ENCODE measurements at places on chromosomes 2 and 18.
A peak's percentile ranks its signal among the peaks of the same experiment; 100 is the strongest.

DNA sequence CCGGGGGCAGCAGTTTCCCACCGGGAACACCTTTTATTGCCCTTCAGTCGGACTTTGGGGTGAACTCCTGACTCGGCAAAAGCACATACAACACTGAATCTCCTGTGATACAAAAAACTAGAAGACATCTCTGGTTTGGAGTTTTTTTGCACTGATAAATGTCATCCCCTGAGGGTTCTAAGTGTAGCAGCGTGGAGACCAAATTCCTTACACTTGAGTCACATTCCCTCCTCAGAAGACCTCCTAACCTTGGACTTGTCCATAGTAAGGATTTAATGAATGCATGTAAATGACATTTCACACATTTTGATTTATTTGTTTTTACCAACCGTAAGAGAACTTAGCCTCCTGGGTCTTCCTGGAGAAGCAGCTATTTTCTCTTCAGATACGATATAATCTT lies 54.0 kb upstream of the GPR45 start:
- no peak for DNase-seq

DNA sequence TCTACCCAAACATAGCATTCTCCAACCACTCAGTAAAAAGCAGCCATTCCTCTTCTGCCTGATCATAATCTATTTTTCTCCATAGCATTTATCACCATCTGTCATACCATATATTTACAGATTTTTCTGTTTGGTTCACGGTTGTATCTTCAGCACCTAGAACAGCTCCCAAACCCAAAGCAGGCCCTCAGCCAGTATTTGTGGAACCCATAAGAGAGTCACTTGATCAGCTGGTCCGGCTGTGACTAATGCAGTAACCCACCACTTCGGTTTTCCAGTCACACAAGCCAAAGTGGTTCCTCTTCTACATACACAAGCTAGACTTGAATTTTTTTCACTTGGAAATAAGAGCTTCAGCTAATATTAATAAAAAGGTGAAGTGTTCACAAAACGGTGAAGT lies 511.6 kb upstream of the CELF4 start:
- DNase-seq = peak; percentile 46

GRCh38 chr18:12703664-12704063 lies 822 bp downstream of the PSMG2 start:
- DNase-seq = peak; percentile 75

- DNase-seq = peak; percentile 16
Measured at GRCh38 chr2:44550561-44550960, 188.8 kb downstream of the CAMKMT start.

DNA sequence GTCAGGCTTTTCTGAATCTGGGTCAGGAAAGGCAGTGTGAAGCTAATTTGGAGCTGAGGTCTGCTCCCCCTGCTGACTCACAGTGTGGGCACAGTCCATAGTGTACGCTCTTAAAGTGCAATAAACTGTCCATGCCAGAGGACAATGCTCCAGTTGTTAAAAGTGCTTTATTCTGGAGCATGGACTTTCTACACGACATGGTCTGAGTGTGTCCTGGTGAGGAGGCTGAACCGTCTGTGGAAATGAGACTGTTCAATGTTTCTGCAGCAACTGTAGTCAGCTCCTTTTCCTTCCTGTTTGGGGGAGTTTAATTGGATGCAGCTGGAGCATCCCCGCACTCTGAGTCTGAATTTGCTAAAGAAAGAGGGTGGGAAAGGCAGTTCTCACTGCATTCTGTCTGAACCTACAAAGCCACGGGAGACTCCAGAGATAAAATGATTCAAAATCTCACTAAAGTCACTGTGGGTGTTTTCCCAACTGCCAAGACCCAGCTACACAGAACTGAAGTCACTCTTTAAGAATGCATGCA lies 110.2 kb upstream of the TRIB2 start:
- no peak for DNase-seq

GRCh38 chr2:204495381-204495780 lies 49.9 kb upstream of the PARD3B start:
- DNase-seq = no peak

- DNase-seq = no peak
Measured at GRCh38 chr2:140639628-140640027, 1491.2 kb downstream of the LRP1B start.

GRCh38 chr2:47048801-47049480 lies 106.2 kb downstream of the STPG4 start:
- no peak for DNase-seq

DNA sequence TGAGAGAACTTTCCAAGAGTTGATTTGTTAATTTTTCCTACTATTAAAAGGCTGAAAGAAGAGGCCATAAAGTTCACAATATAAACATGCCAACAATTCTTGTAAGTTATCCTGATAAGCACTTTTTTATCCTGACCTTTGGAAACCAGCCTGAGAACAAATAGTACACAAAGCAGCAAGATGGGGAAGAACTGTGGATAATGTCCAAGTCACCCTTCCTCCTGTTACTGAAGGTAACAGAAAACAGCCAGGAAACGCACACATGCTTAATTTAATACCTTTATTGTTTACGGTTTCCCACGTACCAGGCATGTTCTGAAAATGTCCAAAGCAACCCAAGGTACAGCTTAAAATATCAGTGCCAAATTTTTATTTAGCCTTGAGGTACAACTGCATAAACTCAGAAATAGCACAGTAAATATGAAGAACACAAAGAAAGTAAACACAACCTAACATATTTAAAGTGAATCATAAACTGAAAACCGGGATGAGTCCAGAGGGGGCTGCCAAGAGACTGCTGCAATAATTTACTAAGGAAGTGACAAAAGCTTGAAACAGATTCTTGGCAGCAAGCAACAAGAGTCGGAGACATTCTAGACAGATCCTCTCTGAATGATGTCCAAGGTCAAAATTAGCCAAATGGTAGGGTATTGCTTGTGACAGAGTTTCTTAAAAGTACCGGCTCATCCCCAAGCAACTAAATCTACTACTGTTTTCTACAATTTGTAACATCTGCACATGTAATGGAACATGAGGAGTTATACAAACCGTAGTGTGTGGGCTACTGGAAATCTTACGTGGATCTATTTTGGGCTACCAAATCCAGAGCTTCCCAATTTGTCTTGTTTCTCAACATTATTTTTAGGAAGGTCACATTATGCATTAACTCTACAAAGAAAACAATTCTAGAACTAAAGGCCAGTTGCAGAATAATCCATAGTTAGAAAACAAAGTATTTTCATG lies 93.2 kb downstream of the CABYR start:
- no peak for DNase-seq

- DNase-seq = peak; percentile 62
Measured at GRCh38 chr2:98149333-98149697, 62.3 kb downstream of the VWA3B start.

- no peak for DNase-seq
Measured at GRCh38 chr2:43099797-43100196, 126.6 kb downstream of the ZFP36L2 start.

DNA sequence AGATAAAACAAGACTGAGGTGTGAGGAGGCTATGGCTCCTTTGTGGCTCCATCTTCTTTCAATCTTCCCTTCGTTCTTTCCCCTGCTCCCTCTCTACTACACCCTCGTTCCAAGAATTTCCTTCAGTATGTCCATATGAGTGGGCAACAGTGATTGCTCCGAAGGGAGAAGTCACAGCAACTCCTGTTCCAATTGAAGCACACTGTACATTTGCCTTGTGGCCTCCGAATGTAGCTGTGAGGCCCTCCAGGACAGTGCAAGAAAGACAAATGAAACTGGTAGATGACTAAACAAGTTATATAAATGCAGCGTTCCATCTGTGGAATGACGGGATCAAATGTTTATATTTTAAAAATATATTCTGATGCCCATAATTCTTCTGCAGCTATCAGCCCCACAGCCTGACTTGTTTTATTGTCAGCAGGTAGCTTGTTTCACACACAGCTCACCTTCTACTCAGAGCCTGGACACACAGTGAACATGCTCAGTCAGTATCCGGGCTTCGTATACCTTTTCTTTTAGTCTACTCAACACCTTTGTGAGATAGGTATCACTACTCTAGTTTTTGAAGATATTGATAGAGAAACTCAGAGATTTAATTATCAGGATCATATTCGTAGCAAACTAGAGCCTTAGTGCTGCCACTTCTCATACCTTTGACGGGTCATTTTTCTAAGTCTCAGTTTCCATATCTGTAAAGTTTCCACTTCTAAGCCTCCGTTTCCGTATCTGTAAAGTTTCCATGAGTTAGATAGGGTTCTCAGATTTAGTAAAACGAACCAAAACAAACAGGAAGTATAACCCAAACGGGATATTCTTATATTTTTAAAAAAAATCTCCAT lies 216.7 kb upstream of the STON1 start:
- DNase-seq = peak; percentile 34

DNA sequence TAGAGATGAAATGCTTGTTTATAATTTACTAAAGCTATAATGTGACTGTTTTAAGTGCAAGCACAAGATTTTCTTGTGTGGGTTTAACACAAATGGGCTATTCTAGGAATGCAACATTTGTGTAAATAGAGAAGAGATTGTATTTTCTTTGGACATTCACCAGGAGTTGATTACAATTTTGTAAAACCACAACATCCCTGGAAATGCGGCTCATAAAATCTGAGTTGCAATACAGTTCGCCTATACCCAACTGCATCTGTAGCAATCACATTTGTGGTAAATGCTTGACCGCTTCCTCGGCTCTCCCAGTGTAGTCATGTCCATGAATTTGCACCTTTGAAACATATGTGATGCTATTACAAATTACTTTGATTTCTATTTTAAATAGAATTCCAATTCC lies 348.7 kb upstream of the CDH20 start:
- no peak for DNase-seq

DNA sequence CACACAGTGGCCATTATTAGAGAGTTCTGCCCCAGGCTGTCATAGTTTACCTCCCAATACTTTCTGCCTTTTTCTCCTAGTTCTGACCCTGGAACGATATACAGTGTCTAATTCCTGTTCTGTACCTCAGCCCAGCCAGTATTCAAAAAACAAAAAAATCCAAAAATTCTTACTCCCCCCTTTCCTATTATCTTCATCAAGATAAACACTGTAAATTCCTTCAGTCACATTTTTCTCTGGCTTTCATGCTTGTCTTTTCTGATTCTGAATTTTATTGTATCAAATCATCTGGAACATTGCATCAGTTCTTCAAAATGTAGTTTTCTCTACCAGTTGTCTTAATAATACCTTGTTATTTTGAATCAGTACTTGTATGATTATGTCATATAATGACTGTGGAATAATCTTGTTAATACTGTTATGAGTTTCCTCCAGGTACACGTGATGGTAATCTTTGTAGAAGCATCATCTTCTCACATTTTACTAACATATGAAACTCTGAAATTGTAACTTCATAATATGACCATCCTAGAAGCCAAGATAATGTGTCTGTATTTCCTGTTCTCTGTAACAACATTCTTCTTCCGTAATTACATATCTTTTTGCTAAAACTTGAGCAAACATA lies 79.0 kb upstream of the NOSTRIN start:
- DNase-seq = no peak

DNA sequence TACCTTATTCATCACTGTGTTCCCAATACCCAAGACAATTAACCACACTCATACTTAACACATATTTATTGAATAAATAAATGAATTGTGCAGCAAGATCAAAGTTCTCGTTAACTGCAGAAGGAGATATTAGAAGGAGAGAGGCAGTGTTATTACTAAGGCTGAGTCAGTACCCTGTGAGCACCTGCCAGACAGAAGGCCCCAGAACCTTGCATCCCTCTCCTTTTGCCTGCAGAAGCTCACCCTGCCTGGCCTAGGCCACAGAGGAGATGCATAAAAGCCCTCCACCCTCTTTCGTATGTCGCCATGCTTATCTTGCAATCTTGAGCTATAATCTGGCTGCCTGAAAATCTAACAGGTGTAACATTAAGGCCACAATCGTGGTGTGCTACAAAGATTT lies 20.5 kb upstream of the RNF149 start:
- no peak for DNase-seq

GRCh38 chr2:191811807-191812602 lies 34.9 kb downstream of the CAVIN2 start:
- peak; percentile 63 for DNase-seq

- no peak for DNase-seq
Measured at GRCh38 chr18:34921226-34921625, 120.0 kb upstream of the MAPRE2 start.

GRCh38 chr2:56729212-56729611 lies 545.4 kb downstream of the CCDC85A start:
- no peak for DNase-seq

- DNase-seq = no peak
Measured at GRCh38 chr2:158553257-158553656, 96.5 kb downstream of the PKP4 start.

DNA sequence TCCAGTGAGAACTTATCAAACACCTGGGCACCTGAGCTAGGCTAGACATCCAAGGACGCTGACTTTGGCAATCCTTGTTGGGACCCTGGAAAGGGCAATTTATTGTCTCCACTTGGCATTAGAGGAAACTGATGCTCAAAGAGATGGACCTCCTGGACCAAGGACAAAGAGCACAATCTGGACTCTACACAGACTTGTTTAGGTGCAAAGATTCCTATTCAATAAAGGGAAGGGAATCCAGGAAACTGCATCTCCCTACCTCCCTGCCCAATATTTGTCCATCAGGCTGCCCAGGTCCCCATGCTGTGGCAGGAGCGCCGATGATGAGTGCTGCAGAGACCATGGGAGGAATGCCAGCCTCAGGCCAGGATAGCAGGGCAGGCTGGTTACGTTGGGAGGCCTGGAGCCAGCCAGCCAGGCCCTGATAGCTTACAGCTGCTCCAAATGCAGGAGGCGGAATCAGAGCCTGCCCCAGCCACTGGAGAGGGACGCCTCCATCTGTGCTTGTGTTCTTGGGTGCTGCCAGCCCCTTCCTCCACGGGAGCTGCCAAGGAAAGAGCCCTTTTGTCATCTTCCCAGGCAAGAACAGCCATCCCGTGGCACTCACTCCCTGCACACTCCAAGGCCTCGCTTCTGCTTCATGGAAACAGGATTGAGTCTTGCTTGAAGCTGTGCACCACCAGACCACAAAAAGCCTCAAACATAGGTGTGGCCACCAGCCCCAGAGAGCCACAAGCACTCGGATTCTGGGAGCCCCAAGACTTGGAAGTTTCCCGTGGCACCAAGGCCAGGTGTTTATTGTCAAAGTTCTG lies 60.0 kb downstream of the HS1BP3 start:
- DNase-seq = no peak

GRCh38 chr2:9739531-9739964 lies 103.7 kb upstream of the TAF1B start:
- no peak for DNase-seq

GRCh38 chr2:5250482-5250881 lies 441.7 kb upstream of the SOX11 start:
- no peak for DNase-seq

DNA sequence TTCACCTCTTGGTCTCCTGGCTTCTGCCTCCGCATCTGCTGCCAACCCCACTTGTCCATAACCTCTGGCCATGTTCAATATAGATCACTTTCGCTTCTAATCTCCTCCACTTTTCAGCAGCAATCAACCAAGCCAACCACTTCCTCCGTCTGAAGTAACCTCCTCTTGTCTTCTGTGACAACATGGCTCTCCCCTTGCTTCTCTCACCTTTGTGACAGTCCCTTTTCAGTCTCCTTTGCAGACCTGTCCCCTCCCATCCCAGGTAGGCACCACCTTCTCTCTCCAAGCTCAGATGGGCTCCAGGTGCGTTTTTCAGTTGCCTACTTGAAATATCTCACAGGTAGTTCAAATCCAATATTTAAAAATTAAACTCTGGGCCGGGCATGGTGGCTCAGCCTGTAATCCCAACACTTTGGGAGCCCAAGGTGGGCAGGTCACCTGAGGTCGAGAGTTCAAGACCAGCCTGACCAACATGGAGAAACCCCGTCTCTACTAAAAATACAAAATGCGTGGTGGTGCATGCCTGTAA lies 4.7 kb upstream of the PSD4 start:
- no peak for DNase-seq

- DNase-seq = no peak
Measured at GRCh38 chr2:82959727-82960126, 1499.4 kb downstream of the SUCLG1 start.

All from RKO (cell line).